SHP77 treated with DMSO at 0.1 percent for 48 hours (cell line): ENCODE measurements at places on chromosomes 12 and 14.

DNA sequence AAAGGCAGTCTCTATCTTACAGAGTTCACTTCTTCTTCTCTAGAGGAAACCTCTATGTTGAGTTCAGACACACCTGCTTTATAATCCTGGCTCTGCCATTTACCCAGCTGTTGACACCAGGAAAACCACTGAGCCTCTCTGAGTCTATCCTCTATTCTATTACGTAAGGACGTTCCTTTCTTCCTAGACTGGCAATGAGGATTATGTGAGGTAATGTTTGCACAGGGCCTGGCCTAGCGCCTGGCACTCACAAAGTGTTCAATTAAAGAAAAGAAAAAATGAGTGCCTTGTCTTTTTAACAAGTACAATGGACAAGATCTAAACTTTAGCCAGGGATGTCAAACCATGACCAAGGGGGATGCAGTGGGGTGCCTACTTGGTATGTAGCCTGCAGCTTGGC, 641.9 kb upstream of the TBX3 start:
- peak; percentile 72 for DNase-seq

- DNase-seq: no peak
These were observed 78.4 kb downstream of the NRXN3 start for GRCh38 chr14:78248501-78249090.

GRCh38 chr14:62946221-62946620, 99.0 kb downstream of the KCNH5 start:
- no peak for DNase-seq

GRCh38 chr14:65850429-65851135, 438.1 kb downstream of the FUT8 start:
- no peak for DNase-seq

- DNase-seq: no peak
These were observed 2.8 kb downstream of the ZFP36L1 start for GRCh38 chr14:68789821-68790643.
